Fibroblast of skin of left quadriceps (primary cell): ENCODE measurements at places on chromosomes 6 and 20.

DNA sequence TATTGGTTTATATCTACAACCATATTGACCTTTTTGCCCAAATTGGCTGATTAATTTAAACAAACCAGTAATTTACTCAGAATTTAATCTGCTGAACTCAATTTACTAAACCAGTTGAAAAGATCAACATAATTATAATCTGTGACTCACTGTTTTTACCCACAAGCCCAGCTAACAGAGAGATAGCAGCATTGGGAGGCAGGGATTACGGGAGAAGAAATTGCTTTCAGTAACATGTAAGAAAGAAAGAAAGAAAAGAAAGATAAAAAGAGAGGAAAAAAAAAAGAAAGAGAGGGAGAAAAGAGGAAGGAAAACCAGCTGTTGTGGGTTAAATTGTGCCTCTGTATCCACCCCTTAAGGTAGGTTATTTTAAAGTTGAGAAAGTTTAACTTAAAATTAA lies 13.3 kb upstream of the RHAG start:
- DNase-seq = no peak

DNA sequence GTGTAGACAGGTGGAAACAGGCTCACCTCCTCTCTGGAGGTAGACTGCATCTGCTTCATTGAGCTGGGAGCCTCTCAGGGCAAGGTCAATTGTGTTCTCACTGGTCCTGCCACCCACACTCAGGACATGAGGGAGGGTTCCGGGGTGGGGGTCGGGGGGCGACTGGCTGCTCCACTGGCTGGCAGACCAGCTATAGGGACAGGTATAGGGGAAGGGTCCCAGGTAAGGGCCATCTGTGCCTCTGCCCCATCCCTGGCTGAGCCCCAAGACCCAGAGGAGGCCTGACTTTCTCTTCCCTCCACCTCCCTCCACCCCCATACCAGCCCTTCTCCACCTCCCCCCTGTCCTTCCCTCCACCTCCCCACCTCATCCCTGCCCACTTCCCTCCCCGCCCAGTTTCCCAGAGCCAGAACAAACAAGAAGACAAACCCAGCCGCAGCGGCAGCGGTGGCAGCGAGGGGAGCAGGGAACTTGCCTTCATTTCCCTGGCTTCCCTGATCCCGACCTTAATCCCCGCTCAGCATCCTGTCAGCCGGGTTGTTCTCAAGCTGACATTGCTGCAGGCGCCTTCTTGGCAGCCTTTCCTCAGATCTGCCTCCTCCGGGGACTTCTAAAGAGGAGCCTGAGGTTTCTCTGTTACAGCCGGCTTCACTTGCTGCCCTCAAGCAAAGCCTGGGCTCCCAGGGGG lies 18.3 kb upstream of the FOXP4 start:
- no peak for DNase-seq

DNA sequence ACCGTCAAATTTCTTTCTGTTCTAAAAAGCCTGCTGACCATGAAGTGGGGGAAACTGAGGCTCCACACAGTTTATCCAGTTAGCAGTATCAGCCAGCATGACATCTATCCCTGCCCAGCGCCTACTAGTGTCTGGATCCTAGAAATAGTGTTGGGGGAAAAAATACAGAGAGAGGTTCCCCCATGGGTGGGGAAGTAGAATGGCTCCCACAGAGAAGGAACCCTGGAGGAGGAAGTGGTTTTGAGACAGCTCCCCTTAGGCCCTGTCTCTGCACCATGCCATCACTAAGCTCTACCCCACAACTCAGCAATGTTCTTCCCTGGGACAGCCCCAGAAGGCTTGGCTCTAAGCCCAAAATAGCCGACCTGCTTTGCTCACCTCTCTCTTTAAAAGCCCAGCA lies 153.4 kb downstream of the MBOAT1 start:
- no peak for DNase-seq

DNA sequence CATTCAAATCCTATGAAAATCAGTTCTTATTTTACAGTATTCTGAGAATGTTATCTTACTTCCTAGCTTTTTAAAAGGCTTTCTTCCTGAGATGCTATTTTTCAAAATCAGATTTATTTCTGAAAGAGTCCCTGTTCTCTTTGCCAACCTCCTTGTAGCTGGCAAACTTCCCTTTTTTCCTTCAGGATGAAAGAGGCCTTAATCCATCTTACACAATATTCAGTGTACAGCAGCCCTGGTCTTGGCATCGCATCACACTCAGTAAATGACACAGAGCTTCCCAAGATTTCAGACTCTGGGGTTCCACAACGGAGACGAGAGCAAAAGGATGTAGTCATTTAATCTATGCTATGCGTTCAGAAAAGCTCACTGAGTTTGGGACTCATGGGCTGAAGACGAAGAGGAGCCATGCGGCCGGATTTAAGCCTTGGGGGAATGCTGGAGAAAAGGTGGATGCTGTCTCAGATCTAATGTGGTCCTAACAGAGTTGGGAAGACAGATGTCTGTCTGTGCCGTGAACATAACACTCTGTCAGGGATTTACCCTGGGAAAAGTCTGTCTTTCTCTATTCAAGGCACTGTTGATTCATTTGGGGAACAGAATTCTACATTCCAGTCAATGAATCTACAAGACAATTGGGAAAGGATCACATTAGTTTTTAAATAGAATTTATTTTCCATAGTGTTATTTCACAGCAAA lies 616.4 kb upstream of the AGPAT4 start:
- no peak for DNase-seq

DNA sequence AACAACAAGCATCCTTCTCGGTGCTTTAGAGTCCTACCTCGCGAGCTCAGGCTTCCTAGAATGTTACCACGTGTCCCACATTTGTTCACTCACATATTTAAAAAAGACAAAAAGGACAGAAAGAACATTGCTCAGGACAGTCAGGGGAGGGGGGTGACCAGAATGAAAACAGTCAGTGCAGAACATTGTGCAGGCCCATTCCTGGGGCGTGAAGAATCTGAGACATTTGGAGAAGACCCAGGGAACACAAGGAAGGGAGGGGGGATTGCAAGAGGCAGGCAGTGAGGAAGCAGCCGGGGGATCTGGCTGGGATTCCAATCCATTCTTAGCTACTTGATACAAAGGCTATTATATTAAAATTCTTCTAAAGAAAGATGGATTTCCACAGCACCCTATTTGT lies 270.4 kb upstream of the CITED2 start:
- DNase-seq = peak; percentile 32

DNA sequence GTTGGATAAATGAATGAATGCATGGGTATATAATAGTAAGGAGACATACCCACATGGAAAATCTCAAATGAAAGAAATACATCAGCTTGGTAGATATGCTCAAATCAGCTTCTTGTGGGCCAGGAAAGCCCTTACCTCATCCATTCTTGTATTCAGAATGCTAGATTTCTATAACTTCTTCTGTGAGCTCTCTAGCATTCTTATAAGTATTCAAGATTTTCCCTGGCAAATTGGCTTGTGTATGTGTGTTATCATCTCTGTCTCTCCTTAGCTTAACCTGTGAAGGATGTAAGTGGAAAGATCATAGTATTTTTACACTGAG lies 100.8 kb downstream of the OR2B2 start:
- no peak for DNase-seq

DNA sequence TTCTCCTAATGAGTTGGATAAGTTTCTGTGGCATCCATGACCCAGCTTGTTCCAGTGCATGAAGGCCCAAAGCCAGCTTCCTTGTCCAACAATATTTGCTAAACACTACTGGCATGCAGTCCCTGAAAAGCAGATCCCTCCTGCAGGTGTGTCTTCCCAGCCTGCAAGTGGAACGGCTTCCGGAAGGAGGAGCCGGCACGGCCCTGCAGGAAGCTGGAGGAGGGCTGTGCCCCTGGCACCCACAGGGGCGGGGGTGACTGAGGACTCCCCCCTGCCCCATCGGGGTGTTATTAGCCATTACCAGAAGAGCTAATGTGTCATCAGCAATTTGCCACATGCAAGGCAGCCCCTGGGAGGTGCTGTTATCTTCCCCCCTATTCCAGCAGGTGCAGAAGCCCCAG lies 27.4 kb downstream of the NPEPL1 start:
- DNase-seq = no peak

GRCh38 chr6:118660218-118660569 lies 8.8 kb upstream of the CEP85L start:
- no peak for DNase-seq

- DNase-seq = no peak
Measured at GRCh38 chr6:45997875-45998506, 17.7 kb downstream of the CLIC5 start.
